ENCODE measurements at places on chromosomes 3 and 15.

DNA sequence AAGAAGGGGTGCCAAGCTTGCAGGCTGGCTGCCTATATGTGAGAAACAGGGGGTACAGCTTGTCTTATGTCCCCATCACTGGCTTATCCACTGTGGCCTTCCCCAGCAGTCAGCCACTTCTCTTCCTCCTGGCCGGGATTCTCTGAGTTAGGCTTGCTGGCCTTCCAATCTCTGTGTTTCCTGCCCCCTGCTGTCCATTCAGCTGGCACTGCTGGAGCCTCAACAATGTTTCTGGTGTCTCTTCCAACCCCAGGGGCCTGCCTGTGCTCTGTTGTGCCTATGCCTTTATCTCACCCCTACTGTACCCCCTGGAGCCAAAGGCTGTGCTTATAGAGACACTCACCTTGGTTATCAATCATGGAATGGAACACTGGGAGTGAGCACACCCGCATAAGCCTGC, 36.5 kb downstream of the ANAPC13 start:
- peak; percentile 60 for DNase-seq

DNA sequence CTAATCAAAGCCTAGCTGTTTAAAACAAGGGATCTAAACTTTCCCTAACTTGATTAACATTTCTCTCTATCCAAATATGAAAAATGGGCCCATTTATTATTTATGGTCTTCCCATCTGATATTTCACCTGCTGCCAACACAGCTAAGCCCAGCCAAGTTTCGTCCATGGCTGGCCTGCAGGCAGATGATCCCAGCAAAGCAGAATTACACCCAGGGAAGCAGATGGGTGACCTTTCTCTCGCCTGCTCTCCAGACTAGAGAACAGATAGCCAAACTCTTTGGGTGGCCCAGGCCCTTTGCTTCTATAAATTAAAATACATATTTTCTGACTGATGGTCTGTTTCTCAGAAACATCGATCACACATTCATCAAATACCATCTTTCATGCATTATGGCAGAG, 1038.8 kb downstream of the AGBL1 start:
- DNase-seq: peak; percentile 2

- DNase-seq: no peak
Observed at GRCh38 chr3:155411500-155412223, 118.2 kb upstream of the STRIT1 start.

DNA sequence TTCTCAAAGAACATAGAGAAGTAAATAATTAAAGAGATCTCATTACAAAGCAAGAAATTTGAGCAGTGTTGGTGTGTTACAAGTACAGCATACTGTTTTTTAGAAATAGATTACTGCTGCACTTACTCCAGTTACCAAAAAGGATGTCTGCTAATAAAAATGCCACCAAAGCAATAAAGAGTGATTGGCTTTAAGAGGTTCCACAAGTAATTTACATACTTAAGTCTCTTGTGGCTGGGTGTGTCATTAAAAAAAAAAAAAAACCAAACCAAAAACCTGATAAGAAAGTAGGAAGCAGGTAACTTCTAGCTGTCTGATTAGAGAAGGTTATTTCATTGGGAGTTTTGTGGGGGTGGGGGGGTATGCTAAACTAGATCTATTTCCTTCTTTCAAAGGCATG, 15.2 kb downstream of the RAB11A start:
- no peak for DNase-seq

DNA sequence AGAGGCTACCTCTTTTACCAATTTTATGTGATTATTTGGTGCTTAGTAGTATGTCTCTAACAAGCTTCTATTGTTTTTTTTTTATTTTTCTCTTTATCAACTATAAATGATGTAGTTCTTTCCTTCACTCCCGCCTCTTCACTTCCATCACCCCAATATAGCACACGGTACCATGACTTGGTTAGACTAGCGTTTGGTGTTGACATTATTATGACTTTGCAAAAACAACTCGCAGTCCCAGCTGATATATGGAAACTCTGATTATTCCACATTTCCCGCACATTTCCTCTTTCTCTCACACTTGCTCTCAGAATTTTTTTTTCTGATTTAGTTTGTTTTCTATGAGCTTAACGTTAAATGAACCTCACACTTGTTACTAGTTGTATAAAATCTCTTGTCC, 162.2 kb downstream of the GREM1 start:
- no peak for DNase-seq

- no peak for DNase-seq
Observed at GRCh38 chr15:95416576-95416975, 913.9 kb upstream of the NR2F2 start.

GRCh38 chr15:59268168-59268851, 61.7 kb downstream of the LDHAL6B start:
- peak; percentile 66 for DNase-seq

GRCh38 chr3:51637941-51638471, 33.0 kb upstream of the TEX264 start:
- peak; percentile 56 for DNase-seq

DNA sequence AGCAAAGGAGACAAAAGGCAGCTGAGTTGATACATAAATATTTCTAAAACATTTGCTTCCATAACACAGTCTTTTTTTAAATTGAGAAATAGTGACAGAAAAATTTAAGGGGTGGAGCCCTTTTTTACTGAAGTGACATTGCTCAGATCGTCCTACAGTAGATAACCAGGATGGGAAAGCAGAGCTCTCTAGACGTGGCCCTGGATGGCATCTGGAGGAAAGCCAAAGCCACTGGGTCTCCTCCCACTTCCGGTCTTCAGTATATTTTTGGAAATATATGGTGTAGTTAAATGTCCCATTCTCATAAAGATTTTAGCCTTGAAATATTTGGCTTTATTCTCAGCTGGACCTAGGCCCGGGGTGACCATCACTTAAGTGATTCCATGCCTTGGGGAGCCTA, 326.1 kb downstream of the ZNF621 start:
- DNase-seq: no peak

- no peak for DNase-seq
Observed at GRCh38 chr15:98957655-98958054, 49.9 kb downstream of the PGPEP1L start.
